H1 (cell line): ENCODE measurements at places on chromosomes 11 and 22.

DNA sequence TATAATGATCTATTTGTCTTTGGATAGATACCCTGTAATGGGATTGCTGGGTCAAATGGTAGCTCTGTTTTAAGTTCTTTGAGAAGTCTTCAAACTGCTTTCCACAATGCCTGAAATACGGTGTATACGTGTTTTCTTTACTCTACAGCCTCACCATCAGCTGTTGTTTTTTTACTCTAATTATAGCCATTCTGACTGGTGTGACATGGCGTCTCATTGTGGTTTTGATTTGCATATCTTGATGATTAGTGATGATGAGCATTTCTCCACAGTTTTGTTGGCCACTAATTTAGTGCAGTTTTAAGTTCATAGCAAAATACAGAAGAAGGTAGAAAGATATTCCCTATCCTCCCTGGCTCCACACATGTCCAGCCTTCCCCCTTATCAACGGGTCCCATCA lies 26.3 kb upstream of the VPREB1 start:
- DNase-seq: no peak

GRCh38 chr11:27619763-27620335 lies 80.4 kb downstream of the BDNF start:
- no peak for DNase-seq

- no peak for DNase-seq
These were observed 14.6 kb downstream of the IL10RA start for GRCh38 chr11:118000850-118001228.

DNA sequence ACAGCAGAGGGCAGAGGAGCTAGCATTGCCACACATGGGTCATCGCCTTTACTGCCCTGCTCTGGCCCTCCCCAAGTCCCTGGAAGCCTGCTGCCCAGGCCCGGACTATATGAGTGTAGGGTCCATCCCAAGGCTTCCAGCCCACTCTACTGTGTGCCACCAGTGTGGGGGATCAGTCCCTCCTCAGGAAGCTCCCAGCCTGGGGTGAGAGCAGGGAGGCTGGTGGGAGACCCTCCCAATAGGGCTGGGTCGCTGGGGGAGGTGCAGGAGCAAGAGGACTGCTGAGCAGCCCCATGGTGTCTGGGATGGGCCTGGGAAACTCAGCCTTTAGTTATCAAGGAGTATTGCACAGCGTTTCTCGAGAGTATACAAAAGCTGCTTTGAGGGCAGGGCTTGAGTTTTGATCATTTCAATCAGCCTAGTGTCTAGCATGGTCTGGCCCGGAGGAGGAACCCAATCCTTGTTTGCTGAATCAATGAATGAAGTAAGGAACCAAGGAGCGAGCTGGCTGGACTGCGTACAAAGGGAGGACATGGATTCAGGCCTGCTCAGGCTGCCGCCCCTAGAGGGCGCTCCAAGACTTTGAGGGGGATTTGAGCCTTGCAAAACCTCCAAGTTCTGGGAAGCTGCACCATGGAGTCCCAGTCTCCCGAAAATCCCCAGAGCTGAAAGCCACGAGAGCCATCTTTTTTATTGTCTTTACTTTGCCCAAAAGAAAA lies 89.0 kb upstream of the PARVA start:
- DNase-seq: peak; percentile 82

DNA sequence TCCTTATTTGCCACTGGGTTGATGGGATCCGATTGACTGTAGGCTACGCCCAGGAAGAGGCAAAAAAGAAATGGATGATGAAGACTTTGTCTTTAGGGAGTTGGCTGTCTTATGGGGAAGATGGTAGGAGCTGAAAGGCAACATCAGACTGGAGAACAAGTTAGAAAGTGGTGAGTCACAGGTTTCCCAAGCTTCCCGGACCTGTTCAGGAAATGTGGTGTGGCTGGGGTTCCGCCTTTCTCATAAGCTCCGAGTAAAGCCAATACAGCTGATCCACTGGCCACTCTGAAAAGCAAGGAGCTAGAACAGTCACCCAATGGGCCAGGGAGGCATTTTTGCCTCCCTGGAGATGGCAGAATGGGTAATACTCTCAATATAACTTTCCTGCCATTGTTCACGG lies 194.5 kb downstream of the SNX19 start:
- no peak for DNase-seq

DNA sequence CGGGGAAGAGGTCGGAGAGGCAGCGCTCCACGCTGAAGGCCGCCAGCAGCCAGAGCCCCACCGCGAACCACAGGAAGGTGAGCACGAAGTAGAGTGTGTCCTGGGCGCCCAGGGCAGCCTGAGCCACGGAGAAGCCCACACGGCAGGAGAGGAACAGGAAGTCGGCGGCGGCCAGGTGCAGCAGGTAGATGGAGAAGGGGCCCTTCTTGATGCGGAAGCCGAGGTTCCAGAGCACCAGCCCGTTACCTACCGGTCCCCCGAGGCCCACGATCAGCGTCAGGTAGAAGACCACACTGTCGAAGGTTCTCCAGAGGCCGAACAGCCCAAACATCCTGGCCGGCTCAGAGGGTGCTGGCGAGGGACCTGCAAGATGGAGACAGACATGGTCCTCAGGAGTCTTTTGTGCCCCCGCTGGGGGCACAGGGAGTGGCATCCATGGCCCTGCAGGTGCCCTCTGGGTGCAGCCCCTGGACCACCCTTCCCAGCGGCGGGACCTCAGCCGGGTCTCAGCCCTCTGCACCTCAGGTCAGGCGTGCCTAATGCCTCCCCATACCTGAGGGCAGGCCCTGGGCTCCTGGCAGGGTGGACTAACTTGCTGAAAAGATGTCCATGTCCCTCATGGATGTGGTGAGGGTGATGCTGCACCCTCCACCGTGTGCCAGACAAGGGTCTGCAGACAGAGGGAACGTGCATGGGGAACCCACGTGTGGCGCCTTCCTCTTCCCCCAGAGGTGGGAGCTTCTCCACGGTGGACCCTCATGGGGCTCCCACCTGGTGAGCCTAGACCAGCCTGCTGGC lies at the start of gene MRGPRG:
MRGPRG (minus strand) TSS at position 331 of the 798 bp plus-strand sequence; CDS start at position 331, 0 bp downstream.
- peak; percentile 43 for DNase-seq

DNA sequence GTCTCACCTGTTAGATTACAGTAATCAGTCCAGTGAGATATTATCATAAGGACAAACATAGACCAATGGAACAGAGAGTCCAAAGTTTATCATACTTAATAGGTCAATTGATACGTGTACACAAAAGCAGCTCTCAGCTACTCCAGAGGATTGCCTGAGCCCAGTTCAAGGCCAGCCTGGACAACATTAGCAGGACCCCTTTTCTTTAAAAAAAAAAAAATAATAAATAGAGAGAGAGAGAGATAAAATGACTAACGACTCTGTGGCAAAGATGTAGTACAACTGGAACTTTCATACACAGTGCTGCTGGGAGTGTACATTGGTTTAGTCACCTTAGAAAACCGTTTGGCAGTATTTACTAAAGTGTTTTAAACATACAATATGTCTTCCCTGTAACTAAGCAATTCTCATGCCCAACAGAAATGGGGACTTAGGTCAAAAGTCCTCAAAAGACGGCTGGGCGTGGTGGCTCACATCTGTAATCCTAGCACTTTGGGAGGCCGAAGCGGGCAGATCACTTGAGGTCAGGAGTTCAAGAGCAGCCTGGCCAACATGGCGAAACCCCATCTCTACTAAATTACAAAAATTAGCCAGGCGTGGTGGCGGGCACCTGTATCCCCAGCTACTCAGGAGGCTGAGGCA lies 10.6 kb downstream of the SNX32 start:
- no peak for DNase-seq

DNA sequence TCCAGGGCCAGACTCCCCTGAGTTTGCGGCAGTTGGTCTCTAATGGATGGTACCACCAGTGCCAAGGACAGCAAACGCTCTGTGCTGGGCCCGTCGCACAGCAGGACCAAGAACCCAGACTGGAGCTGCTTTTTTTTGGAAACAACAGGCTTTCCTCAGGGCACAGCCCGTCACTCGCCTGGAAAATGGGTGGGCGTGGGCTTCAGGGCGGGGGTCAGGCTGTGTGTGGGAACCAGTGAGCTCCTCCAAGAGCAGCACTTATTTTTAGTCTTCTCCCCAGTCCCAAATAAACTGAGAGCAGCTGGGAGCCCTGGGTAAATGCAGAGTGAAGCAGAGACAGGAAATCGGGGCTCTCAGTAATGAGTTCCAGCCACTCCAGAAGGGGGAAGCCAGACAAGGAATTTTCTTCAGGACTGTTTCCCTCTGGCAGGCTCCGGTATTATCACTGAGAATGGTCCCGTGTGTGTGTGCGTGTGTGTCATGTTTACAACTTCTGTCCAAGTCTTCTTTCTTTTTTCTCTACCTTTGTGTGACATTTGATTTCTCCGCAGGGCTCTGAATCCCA lies 63.0 kb downstream of the PPFIBP2 start:
- no peak for DNase-seq

GRCh38 chr22:41052661-41053490 lies 39.5 kb upstream of the EP300 start:
- no peak for DNase-seq

DNA sequence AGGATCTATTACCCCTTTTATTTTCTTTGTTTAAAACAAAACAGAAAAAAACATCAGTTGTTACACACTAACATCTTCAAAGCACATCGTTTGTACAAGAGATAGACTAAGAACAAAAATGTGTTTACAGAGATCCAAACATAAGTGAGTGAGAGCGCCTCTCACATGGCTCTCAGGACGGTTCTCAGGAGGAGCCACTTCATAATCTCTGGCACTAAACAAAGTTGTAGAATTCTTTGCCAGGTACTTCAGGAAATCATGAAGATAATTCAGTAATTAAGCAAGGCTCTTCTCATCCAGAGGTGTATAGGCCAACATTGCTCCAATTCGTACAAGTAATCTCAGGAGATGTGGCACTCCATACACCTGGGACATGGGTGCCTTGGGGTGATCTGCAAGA lies 29.8 kb downstream of the PDE3B start:
- DNase-seq: no peak

- DNase-seq: no peak
These were observed 26.4 kb downstream of the CAPN1 start for GRCh38 chr11:65207918-65208784.

DNA sequence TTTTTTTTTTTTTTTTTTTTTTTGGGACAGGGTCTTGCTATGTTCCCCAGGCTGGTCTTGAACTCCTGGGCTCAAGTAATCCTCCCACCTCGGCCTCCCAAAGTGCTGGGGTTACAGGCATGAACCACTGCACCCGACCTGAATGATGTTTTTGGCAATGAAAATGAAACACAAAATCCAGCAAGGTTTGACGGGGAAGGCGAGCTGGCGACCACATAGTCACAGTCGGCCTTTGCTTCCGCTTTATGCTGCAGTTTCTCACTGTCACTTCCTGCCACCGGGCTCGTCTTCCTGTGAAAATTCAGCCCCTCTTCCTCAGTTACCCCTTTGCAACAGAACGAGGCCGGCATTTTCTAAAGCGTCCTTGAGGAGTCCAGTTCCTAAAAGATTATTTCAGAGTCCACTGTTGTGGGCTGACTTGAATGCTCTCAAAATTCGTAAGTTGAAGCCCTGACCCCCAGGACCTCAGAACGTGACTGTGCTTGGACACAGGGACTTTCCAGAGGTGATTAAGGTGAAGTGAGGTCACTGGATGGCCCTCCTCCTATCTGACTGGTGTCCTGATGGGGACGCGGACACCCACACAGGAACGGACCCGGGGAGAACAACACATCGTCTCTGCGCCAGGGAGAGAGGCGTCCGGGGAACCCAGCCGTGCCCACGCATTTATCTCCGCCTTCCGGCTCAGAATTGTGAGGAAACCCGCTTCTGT lies 2.9 kb upstream of the BID start:
- no peak for DNase-seq

- DNase-seq: no peak
These were observed 16.6 kb downstream of the OSBP start for GRCh38 chr11:59598961-59599360.
